ENCODE measurements at places on chromosomes 11 and 22.

DNA sequence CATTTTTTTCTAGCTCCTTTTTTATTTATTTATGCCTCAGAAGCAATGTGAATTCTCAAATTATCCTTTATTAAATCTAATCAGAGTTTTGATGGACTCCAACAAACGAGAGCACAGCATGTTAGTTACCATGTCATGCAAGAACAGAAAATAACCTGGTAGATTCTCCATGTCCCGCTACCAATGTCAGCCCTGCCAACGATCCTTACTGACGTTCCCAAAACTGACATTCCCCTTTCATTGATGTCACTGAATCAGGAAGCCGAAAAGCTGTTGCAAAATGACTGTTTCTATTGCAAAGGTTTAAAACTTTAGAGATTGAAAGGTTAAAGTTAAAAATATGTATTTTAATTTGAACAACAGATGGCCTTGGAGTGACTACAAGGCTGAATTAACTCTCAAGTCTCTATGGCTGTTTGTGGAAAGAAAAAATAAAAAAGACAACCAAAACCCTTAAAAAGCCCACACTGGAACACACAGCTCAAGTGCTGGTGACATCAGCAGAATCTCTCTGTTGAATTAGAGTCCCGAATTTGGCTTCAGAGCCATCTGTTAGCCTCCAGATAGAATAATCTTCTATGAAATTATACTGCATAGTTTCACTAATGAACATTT is 96.8 kb downstream of the BDNF start:
- no peak for DNase-seq

GRCh38 chr11:118820412-118821357 is 29.7 kb upstream of the DDX6 start:
- no peak for DNase-seq

GRCh38 chr22:19630614-19631013 is 83.7 kb upstream of the SEPTIN5 start:
- DNase-seq, result no peak

DNA sequence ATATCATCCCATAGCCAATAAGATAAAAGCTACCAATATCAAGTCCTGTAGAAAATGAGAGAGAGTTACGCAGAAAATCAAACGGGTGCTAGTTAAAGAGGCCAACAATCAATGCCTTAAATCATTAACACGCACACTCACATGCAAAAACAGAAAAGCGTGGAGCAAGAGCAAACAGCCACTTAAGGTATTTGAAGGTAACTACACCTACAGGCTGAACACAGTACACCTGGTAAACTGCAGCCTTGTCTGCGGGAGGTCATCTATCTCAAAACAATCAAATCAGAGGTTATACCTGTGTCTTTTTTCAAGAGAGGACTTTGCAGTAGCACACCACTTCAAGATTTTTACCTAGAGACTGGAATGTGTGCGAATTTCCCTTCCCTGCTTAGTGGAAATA is 23.6 kb downstream of the SLC35F2 start:
- DNase-seq, result no peak

DNA sequence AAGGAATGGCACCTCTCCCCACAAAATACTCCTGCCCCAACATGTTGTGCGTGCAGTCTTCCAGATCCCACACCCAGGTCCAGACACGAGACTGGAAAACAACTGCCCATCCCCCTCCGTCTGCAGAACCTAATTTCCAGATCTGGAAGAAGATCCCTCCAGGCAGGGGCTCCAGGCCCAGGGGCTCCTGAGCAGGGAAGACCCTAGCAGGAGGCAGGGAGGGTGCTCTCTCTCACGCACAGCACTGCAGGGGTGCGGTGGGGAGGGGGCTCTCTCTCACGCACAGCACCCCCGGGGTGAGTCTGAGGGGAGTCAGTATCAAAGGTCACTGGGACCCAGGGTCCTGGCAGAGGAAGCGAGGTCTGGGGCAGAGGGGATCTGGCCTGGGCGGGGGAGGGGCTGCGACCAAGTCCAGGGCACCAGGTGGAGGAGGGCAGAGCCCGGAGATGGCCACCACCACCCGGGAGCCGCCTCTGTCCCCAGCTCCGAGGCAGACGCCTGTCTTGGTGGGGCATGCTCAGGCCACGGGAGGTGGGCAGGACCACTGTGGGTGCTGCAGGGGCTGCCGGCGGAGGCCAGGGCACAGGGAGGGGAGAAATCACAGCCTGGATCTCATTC is 1.7 kb downstream of the MLC1 start:
- DNase-seq, result no peak

Data from brain pericyte (primary cell).